ENCODE measurements at places on chromosomes 5 and 9.

DNA sequence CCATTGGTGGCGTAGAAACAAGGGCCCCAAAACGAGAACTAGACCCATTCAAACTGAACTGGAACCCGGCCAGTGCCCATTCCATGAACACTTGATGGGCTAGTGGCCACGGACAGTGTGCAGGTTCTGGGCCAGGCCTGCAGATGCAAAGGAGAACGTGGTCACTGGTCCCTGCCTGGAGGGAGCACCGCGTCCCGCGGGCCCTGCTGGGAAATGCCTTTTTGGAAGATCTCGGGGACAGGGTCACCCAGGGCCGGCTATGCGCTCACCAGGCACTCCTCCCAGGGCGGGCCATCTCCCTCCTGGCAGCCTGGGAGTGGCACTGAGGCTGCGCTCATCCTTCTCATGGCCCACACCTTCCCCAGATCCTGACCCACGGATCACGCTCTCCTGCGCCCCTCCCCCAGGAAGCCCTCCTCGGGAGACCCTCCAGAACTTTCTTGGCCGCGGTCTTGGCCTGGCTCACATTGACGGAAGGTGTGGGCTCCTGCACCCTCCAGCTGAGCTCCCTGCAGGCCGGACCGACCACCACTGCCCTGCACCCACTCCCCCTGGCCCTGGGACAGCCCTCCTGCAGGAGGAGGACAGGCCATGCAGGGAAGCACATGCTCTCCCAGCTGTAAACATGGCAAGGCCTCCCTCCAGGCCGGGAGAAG, 2.8 kb upstream of the DIPK1B start:
- no peak for DNase-seq

GRCh38 chr9:98222885-98223691, 30.7 kb upstream of the CORO2A start:
- DNase-seq, result no peak

DNA sequence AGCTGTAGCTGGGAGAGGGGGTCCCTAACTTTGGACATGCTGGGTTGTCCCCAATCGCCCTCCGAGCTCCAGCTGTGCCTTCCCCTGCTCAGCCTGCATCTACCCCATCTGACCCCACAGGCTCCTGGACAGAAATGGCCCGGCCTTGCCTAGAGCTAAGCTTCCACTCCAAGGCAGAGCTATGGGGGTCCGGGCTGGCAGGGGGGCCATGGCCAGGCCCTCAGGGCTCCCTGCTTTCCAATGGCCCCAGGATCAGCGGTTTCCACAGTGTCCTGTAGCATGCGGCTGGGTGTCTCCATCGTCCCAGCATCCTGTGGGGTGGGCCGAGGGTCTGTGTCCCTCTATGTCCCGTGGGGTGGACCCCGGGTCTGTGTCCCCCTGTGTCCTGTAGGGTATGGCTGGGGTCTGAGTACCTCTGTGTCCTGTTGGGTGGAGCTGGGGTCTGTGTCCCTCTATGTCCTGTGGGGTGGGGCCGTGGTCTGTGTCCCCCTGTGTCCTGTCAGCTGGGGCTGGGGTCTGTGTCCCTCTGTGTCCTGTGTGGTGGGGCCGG, 130.6 kb downstream of the RXRA start:
- DNase-seq, result no peak

DNA sequence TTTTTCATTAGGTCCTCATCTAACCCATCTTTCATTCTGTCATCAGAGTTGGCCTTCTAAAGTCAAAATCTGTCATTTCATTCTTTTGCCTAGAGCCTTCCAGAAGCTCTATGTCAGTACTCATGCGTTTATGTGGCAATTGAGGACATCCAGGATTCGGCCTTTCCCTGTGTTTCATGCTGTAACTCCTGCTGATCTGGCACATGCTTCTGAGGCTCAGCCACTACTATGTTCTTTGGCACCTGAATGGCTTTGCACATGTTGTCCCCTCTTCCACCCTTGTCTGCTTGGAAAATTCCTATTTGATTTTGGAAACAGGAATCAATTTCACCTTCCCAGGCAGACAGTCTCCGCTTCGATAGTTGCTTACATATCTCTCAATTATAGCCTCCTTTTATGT, 84.9 kb downstream of the GDNF start:
- no peak for DNase-seq

DNA sequence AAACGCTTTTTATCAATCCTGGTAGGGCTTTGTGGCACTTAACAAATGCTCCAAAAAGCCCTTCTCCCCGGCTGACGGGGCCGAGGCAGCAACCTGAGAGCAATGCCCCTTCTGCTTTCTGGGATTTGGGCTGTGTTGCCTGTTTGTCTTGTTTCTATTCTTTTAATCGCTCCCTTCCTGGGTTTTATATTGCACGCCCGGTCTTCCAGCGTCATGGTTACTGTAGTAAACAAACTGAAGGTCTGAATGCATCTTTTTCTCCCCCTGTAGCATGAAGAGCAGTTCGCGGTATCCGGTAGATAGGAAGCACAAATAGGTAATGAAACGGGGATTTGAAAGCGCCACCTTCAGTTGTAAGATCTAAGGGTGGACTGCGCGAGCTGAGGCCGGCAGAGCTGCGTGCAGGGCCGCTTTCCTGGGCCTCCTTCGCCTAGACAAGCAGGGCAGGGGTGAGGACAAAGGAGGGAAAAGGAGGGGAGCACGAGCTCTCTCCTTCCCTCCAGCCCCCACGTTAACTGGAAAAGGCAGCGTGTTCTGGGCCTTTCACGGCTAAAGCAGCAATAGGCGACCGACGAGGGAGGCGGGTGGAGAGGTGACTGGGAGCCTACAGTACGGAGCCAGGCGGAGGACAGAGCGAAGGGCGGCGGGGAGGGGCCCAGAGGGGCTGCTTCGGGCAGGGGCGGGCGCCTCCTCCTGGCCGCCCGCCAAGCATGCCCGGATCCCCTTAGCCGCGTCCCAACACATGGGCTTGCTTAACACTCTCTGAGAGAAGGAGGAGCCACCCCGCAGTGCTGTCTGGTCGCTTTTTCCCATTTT, 49.3 kb upstream of the ZNF366 start:
- peak; percentile 73 for DNase-seq

DNA sequence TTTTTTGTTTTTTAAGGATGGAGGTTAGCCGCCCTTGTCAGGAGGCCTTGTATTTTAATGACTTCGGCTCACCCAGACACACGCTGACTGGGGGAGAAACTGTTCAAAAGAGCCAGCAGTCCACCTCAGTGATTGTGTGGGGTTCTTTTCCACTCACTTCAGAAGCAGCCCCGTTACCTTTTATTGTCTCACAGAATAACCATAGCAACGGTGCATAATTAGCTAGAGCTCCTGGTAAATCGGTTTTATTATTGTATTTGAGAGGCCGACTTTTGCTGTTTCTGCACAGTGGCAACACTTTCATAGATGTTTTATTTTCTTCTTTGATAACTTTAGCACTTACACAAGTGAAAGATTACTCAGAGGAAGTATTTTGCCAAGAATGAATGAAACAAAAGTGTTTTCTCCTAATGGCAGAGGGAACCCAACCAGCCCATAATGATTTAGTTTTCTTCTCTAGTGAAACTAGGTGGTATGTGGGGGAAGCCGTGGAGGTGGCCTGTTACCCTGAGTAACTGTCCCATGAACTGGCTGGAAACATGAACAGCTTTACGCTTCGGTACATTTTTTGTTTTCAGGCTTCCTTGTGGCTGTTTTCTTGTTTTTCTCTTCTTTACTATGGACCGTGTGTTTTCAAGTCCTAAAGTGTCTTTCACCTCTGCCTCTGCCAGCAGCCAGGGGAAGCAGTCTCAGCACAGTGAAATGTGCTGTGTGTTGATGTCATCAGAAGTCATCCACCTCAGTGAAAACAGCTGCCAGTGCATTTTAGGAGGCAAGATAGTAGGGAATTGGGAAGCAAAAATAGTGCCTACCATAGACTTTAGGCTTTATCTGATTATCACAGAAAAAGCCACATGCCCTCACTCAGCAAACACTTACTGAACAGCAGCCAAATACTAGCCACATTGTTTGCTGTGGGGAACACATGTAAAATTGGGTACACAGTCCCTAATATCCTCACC, 414.7 kb downstream of the KDM4C start:
- DNase-seq, result no peak

DNA sequence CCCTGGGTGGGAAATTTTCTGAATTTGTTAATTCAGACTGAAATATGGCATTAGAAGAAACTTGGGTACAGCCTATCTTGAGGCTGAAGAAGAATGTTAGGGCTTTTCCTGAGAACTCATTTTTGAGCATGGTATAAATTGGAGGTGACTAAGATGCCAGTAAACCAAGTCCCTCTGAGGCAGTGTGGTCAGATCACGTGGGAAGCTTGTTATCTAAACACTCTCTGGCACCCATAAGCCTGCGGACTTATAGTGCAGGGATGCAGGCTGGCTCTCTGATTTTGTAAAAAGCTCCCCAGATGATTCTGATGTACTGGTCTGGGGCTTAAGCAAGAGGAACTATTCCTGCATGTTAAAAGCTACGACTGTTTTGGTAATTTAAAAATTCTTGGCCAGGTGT, 34.3 kb downstream of the MTMR12 start:
- no peak for DNase-seq
